Activated naive CD4-positive, alpha-beta T cell treated with anti-CD3 and anti-CD28 coated beads, Interleukin-2, amount 10 ng/mL, durations not matched to agents 7 days and 5 days (primary cell): ENCODE measurements at places on chromosomes 1 and 21.

DNA sequence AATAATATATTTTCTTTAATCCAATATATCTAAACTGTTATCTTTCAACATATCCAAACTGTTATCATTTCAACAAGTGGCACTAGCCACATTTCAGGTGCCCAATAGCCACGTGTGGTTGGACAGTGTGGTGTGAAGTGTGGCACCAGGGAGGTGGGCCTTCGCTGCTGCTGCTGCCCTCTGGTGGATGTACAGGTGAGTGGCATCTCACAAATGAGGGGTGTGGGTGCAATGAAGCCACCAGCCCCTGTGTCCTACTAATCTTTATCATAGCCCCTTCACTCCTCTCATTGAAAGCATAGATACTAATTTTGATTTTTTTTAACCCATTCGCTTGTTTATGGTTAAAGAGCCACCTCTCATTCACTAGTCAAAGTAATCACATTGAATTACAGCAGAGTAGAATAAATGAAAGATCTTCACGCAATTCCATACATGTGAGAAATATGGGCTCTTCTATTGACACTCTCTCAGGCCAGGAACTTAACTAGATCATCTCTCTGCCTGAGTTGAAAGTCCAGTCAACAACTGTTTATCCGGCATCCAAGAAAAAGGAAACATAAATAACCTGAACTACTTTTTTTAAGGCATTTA is 499.2 kb downstream of the OMA1 start:
- peak; percentile 41 for DNase-seq

DNA sequence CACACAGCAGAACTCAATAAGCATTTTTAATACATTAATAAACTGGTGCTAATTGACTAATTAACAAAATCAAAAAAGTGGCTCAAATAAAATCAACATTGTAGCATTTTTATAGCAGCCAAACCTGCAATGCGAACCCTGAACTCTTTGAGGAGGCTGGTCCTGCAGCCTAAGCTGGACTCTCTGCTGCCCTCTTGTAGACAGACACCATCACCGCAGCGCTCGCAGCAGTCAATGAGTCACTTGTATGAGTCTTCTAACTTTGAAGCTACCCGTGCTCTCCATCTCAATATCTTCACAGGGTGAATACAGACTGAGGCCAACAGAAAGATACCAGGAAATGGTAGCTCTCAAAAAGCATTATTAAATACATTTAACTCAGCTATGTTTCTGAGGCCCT is 9.7 kb upstream of the KRTAP7-1 start:
- DNase-seq: peak; percentile 36

DNA sequence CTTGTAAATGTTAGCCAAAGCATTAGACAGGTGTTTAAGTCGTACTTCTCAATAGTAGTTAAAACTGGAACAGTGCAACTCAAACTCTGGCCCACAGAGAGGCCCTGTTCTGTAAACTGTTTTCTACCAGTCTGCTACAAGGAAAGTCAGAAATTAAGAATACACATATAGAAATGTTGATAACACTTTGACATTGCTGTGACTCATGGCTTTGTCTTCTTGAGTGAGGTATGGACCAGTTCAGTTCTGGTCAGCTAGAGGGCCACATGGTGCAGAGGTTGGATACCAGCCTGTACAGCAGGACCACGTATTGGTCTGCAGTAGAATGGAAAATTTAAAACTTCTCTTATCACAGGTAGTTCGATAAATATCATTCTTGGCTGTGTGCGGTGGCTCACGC is 22.3 kb downstream of the ZBTB8B start:
- no peak for DNase-seq

GRCh38 chr1:54853096-54853792 is 33.8 kb downstream of the DHCR24 start:
- DNase-seq: no peak

DNA sequence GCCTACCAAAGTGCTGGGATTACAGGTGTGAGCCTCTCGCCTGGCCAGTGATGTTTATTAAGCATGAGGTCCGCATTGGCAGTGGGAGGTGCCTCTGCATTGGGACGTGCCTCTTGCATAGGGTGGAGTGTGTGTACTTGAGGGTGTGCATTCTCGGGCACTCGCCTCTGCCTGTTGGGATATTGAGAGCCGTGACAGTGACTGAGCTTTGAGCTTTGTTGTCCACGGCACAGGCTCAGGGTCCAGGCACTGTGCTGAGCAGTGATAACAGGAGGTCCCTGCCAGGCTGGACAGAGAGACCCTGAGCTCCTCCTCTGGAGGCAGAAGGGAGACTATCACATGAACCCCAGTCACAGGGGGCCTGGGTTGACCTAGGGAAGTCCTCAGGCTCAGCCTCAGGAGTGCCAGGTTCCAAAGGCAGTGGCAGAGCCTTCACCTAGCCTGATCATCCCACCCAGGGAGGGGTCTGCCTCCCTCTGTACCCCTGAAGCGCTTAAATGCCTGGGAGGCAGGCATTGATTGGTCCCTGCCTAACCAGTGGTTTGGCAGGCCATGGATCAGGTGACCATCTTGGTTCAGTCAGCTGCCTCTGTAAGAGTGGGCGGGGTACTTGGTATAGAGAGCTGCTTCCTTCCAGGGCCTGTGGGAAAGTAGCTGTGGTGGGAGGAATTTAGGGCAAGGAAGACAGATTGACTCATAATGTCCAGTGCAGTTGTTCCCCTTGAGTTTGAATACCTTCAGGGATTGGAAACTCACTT is 213.8 kb upstream of the TMEM51 start:
- DNase-seq: no peak

GRCh38 chr1:248372394-248372793 is 3.2 kb upstream of the OR2T6 start:
- no peak for DNase-seq

- DNase-seq: no peak
These were observed 70.4 kb downstream of the PRPF38A start for GRCh38 chr1:52474807-52475206.

- DNase-seq: no peak
These were observed 24.3 kb upstream of the F3 start for GRCh38 chr1:94565901-94566300.

DNA sequence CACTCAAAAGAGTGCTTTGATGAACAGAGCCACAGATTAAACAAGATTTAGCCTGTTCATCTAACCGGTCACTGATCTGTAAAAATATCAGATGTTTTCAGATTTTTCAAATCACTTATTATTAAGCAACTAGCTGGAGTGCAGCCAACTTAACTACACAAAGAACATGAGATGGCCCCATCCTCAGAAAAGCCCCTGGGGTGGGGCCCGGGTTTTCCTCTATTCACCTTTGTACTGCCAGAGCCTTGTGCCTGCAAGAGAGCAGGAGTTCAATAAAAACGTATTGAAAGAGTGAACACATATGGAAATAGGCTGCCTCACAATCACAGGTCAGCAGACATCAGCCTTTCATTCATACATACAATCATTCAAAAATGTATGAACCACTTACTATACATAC is 516.1 kb downstream of the OMA1 start:
- DNase-seq: no peak

- no peak for DNase-seq
These were observed 30.6 kb upstream of the MRPS6 start for GRCh38 chr21:34042735-34043134.

GRCh38 chr21:42632771-42633690 is 20.4 kb upstream of the PDE9A start:
- peak; percentile 13 for DNase-seq

GRCh38 chr1:18794051-18794450 is 65.4 kb downstream of the TAS1R2 start:
- no peak for DNase-seq

DNA sequence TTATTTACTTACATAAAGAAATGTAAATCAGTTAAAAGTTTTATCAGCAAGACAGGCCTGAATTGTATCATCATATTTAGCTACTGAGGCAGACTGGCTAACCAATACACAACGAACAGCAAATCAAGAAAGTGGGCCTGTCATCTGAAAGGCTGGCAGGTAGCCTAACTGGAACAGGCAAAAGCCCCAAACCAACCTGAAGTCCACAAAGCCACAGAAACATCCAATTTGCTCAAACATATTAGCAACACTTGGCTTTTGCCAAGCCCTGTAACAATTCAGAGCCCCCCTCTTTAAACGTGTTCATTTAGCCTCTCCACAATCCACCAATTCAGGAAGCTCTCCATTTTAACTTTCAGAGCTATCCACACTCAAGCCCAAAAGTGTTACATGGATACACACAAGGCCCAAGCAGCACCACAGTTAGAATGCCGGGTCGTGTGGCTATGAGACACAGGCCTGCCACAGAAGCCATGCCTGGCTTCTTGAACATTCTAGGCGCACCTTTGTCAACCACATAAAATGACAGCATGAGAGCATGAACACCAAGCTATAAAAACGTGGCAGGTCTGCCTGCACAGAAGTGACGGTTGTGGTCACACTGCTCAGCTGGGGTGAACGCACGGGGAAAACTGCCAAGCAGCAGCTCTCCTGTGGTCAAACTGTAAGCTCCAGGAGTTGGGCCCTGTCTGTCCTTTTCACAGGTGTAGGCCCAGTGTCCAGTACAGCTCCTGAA is 49.3 kb downstream of the CD34 start:
- DNase-seq: peak; percentile 69

GRCh38 chr1:111571987-111572386 is 47.6 kb upstream of the RAP1A start:
- no peak for DNase-seq

- DNase-seq: no peak
These were observed 191.3 kb upstream of the LMO4 start for GRCh38 chr1:87137342-87137739.

DNA sequence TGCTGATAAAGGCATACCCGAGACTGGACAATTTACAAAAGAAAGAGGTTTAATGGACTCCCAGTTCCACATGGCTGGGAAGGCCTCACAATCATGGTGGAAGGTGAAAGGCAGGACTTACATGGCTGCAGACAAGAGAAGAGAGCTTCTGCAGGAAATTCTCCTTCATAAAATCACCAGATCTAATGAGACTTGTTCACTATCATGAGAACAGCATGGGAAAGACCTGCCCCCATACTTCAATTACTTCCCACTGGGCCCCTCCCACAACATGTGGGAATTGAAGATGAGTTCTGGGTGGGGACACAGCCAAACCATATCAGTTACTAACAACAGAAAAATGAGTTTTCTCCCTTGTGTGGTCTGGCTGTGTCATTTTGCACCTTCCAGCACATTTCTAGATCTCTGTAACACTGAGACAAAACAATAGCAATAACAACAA is 741.4 kb downstream of the KCNT2 start:
- DNase-seq: no peak

- no peak for DNase-seq
These were observed 19.2 kb downstream of the SNRPE start for GRCh38 chr1:203880606-203881005.

DNA sequence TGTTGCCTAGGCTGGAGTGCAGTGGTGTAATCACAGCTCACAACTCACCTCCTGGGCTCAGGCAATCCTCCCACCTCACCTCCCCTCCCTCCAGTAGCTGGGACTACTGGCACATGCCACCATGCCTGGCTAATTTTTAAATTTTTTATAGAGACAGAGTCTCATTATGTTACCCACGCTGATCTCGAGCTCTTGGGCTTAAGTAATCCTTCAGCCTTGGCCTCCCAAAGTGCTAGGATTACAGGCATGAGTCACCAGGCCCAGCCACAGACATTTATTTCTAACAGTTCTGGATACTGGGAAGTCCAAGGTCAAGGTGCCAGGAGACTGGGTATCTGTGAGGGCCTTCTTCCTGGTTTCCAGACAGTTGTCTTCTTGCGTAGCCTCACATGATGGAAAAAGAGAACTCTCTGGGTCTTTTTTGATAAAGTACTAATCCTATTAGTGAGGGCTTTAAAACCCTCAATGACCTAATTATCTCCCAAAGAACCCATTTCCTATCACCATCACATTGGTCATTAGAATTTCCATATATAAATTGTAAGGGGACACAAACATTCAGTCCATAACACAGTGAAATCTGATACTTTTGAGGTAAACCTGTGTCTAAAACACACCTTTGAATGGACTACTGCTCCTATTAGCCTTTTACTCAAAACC is 67.9 kb downstream of the PHACTR4 start:
- no peak for DNase-seq

GRCh38 chr1:209480345-209480744 is 103.2 kb upstream of the CAMK1G start:
- no peak for DNase-seq

DNA sequence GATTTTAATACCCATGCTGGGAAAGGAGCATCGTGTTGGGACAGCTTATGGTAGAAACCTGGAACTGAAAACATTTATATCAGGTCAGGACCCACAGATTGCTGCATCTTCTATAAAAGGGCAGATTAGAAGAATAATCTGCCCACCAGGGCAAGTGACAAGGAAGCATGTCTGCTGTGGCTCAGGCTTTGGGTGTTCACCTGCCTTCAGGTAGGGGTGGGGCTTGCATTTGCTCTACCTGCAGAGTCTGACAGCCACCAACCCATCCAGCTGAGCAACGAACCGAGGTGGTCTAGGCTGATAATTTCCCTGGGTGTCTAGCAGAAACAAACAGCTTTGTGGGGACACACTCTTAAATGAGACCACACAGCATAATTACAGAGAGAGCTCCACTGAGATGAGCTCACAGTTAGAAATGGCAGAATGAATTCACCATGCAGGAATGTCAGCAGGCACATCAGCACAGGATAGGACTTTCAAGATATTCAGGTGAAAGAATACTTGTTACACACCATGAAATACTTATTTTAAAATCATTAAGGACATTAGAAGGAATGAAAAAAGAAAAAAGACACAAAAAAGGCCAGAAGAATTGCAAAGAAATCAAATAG is 36.1 kb upstream of the B3GALT5 start:
- DNase-seq: no peak

DNA sequence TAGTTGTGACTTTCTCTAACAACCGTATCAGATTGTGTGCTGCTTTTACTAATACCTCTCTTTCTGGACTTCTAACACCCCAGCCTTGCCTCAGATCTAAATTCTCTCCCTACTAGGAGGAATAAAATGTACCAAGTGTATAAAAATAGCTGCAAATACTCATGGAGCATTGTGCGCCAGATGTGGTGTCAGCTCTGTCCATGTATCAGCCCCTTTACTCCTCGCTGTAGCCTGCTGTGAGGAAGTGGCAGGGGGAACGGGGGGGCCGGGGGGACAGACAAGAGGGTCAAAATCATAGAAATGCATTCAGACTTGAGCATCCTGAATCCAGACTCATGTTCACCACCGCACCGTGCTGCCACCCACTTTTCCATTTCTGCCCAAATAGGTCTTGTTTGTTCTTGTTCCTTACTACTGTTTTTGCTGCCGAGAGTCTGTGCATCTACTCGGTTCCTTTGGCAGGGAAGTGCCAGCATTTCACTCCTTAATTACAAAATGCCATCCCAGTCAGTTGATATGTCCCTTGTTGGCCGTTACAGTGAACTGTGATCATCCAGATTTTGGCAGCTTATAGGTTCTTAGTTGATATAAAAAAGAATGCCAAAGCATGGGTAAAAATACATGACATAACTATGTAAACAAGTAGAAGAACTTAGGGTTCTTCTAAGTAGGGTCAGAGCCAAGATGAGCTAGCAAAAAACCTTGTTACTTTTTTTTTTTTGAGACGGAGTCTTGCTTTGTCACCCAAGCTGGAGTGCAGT is 76.4 kb downstream of the UBE4B start:
- DNase-seq: no peak

GRCh38 chr1:101245246-101245927 is 8.6 kb downstream of the S1PR1 start:
- no peak for DNase-seq
